ENCODE measurements at places on chromosomes 16 and 17.

GRCh38 chr17:27269201-27269600 is 24.7 kb upstream of the WSB1 start:
- no peak for DNase-seq

DNA sequence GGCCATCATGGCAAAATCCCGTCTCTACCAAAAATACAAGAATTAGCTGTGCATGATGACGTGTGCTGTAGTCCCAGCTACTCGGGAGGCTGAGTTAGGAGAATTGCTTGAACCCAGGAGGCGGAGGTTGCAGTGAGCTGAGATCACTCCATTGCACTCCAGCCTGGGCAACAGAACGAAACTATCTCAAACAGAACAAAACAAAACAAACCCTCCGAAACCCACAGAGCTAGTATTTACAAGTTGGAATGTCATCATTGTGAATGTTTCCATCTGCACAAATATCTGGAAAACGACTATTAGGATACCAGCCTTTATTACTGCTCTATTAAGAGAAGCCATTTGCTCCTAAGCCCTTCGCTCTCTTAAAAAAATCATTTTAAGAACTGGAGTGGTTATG is 26.0 kb downstream of the SMARCE1 start:
- DNase-seq, result no peak

DNA sequence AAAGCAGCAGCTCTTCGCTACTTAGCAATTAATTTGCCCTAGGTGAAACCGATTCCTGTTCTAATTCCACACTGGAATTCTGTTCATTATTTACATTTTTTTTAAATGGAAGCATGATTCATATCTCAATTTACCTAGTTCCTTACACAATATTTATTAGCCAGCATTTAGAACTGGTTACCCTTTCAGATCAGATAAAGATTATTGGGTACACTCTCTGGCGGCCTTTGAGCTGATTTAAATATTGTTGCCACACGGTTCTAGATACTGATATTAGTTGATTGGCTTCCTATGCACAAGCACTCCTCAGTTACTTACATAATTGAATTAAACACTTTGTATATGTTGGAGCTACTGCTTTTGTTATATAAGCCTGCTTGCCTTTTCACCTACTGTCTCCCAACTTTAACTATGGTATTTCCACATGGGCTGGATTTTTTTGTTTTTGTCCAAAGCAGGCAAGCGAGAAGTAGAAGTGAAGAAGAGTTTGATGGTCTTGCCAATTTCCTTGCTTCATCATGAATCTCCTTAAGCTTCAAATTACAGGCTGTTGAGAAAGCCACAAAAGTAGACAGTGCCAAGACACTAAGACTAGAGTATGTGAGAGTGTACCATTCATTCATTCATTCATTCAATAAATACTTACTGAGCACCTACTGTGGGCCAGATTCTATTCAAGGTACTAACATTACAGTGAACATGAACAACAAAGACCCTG is 3.9 kb upstream of the ALDH3A2 start:
- no peak for DNase-seq

GRCh38 chr16:84088695-84089395 is 27.9 kb downstream of the MBTPS1 start:
- no peak for DNase-seq

DNA sequence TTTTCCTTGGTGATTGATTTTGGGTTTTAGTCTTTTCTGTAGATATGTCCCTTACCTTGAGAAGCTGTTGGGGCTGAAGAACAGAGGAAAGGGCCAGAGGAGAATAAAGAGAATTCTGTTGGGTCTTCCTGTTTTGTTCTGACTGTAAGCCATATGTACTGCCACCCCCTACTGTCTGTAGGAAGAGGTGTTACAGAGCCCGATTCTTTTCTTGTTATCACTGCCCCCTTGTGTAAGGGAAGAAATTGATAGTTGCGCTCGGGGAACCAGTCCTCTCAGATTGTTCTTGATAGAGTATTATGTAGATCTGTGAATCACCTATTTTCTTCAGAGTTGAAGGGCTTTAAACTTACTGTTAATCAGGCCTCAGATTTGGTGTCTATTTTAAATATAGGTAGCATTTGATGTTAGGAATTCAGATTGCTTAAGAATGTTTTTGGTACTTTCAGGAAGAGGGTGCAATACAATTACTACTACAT is 2.4 kb downstream of the TANC2 start:
- DNase-seq, result peak; percentile 16

- DNase-seq, result no peak
Measured at GRCh38 chr17:29176558-29177351, 3.4 kb downstream of the MYO18A start.

DNA sequence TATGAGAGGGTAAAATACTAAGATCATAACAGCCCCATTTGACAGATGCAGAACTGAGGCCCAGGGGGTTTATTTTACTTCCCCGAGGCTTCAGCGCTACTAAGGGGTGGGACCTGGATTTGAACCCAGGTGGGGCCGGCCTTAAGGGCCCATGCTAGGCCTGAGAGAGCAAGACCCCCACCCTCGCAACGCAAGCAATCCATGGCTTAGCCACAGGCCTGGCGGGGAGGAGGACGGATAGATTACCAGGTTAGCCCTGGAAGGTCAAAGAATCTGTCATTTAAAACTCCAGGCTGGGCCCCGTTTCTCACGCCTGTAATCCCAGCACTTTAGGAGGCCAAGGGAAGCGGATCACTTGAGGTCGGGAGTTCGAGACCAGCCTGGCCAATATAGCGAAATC is 1.9 kb upstream of the CDH3 start:
- DNase-seq, result no peak

GRCh38 chr17:66552371-66552770 is 250.0 kb downstream of the PRKCA start:
- DNase-seq, result no peak

DNA sequence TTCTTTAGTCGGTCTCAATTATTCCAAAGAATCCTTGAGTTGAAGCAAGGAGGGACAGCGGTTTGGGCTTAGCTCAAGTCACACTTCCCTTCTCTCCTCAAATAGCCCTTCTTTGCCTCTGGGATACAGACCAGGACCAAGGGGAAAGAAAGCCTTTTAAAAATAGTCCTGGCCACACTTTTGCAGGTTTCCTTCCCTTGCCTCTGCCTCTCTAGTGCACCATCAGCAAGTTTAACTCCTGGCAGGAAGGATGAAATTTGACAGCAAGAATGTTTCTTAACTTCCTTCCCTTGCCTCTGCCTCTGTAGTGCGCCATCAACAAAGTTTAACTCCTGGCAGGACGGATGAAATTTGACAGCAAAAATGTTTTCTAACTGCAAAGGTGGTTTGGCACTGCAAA is 7.2 kb upstream of the G6PC1 start:
- no peak for DNase-seq

DNA sequence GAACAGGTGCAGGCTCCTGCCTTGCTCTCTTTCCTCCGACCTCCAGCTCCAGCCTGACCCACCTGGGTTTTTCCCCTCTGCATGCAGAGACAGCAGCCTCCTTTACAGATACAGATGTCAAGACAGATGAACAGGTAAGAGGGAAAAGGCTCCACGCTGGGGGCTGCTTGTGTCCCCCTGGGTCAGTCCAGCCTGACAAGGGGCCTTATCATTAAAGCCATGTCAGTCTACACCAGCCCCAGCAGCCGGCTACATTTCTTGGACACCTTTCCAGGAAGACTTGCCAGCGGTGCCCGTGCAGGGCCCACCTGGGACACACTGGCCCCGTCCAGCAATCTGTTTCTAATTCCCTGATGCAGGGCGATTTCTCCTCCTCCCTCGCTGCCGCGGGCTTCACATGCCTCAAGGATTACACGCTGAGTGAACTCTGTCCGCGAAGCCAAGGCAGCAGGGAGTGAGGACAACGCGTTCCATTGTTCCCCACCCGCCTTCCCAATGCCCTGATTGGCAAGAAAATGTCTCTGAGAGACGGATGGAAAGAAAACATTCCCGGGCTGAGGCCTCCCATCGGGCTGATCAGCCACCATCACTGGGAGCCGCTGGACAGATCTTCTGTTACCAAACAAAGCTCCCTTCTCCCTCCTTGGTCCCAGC is 184.7 kb downstream of the C16orf95 start:
- no peak for DNase-seq

DNA sequence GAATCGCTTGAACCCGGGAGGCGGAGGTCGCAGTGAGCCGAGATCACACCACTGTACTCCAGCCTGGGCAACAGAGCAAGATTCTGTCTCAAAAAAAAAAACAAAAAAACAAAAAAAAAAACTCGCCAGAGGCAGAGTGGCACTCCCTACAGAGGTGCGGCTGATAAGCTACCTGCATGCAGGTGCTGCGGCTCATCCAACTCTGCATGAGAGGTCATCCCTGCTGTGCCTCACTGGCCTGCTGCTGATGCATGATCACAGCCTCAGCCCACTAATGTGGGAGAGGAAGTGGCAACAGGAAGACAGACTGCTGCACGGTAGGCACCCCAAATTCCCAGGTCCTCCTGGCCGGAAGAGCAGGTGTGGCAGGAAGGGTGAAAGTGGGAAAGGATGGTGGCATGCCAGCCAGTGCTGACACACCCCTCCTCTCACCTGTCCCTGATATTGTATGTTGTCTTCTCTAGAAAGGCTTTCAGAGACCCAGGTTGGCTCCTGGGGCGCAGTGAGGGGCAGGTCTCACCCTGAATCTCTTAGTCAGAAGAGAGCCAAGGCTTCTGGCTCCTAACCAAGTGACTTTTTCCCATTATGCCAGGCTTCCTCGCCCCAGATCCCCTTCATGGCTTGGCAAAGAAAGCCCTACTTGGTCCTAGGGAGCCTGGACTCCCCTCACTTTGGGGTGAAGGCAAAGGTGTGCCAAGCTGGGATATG is 11.8 kb downstream of the NXPH3 start:
- no peak for DNase-seq

DNA sequence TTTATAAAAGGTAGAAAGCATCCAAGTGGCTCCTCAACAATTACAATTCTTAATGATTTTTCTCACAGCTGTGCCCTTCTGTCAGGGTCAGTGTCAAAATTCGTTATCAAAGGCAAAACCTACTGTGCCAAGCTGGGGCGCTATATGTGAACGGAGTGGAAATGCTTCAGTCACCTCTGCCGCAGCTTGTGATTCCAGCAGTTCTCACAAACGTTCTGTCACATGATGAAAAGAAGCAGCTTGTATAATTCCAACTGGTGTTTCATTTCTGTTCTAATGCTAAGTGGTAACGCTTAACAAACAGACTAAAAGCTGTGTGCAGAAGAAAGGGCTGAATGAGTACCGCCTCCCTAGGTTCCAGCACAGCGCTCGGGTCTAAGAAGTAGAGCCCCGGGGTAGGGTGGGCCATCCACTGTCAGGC is 14.2 kb downstream of the PLD6 start:
- no peak for DNase-seq

DNA sequence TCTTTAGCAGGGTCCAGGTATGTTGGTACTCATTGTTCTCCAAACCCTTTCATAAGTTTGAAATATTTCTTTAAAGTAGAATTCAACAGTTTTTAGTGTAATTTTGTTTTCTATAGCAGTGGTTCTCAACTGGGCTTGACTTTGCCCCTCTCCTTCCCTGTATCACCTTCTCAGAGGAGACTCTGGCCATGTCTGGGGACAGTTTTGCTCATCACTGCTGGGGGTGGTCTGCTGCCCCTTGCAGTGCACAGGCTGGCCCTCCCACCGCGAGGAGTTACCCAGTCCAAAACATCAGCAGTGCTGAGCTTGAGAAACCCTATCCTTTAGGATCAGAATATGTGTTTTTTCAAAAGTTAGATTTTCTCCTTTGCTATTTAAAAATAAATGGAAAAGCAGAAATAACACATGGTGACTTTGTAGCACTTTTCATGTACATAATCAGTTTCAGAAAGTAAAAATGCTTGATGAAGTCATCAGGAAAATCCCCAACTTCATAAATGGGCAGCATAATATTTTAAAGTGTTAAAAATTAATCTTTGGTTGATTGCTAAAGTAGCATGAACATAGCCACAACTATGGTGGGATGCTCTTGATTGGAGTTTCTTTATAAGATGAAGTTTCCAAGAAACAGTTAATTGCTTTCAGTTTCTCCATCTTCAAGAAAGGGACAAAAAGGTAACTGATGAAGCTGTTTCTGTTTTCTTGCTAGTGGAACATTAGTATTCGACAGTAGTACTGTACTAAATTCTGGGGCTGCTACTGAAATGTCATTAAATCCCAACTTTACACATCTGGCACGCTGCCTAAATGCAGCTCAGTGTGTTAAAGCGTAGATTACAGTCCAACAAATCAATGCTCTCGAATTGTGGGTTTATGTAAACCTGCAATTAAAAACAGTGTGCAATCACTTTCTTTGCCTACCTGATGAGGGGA is 70.3 kb downstream of the NETO2 start:
- DNase-seq, result no peak

GRCh38 chr16:65981057-65981456 is 385.4 kb upstream of the CDH5 start:
- DNase-seq, result no peak

GRCh38 chr16:25140459-25140858 is 28.9 kb downstream of the LCMT1 start:
- DNase-seq, result no peak

DNA sequence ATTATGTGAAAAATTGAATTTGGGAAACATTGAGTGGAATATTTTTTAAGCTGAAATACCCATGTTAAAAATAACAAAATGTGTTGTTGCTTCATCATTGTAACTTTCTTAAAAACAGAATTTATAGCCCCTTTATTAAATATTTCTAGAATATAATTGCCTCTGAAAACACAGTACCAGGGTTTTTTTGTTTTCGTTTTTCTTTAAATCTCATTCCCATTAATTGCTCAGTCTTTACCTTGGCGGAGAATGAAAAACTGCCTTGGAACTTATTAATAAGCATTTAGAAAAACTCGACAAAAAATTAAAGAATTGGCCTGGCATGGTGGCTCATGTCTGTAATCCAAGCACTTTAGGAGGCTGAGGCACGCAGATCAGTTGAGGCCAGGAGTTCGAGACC is 195.2 kb upstream of the TBX2 start:
- DNase-seq, result no peak

DNA sequence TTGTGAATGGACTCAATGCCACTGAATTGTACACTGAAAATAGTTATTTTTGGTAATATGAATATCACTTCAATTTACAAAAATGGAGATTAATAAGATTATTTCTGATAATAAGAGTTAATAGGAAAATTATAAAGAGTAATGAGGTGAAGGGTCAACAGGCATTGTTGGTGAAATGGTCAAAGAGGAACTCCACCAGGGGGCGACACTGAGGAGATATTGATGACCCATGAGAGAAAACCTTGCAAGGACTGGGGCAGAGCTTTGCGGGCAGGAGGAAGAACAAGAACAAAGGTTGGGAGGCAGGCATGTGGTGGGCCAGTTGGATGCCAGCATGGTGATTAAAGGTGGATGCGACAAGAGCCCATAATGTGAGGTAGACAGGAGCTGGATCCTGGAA is 74.0 kb upstream of the XYLT1 start:
- no peak for DNase-seq

- no peak for DNase-seq
Measured at GRCh38 chr17:74892974-74893911, at the start of gene FADS6. Gene FADS6 (minus strand): TSS chr17:74893633. CDS start chr17:74893595, 38 bp downstream.

DNA sequence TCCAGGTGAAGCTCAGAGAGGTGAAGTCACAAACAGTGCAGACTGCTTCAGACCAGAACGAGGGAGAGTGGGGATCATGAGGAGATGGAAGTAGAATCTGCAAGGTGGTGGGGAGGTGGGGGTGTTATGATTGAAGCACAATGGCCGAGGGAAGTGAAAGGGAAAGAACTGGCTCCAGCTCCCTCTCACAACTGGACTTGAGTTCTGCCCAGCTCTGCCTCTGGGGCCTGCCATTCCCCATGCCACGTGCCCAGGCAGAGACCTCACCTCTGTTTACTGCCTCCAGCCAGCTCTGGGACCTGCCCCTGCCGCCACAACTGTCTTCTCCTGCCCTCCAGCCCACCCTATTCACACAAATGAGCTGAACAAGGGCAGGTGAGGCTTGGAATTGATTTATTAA is 2.5 kb downstream of the PNMT start:
- DNase-seq, result no peak

Measured in stimulated activated CD4-positive, alpha-beta T cell treated with anti-CD3 and anti-CD28 coated beads, Interleukin-1b, Interleukin-23, amount 100 ng/mL, for 1 hour (primary cell).